ENCODE measurements at places on chromosomes 12 and 14.

DNA sequence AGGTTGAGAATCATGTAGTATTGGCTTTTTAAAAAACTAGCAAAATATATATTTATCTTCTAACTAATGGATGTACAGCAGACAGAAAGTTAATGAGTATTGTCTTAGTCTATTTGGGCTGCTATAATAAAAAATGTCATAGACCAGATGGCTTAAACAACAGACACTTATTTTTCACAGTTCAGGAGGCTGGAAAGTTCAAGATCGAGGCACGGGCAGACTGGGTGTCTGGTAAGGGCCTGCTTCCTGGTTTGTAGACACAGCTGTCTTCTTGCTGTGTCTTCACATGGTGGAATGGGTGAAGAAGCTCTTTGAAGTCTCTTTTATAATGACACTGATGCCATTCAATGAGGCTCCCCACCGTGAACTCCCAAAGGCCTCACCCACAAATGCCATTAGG, 70.1 kb upstream of the KRR1 start:
- no peaks in the 10 kb centered on the region for H3K27me3 ChIP-seq
- no peak overlapping the region for H3K27ac ChIP-seq
- H3K4me1 ChIP-seq: no peaks in the 10 kb centered on the region
- no peak for DNase-seq
- H3K4me3 ChIP-seq: no peak overlapping the region
- no peaks in the 10 kb centered on the region for H3K36me3 ChIP-seq

DNA sequence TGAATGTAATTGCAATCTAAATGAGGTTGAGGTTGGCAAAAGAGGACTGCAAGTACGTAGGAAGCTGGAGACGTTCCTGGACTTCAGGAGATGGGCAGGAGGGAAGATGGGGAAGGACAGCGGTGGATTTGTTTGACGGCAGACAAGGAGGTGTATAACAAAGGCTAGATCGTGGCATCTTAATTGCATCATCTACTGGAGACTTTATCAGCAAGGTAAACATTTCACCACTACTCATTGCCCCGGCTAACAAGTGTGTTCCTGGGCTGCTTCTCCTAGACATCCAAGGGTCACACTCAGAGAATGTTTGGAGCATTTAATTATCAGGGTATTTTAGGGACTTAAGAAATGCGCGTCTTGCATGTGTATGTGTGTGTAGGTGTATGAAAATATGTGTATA, 128.5 kb downstream of the KCNK10 start:
- H3K36me3 ChIP-seq: no peaks in the 10 kb centered on the region
- H3K4me3 ChIP-seq: no peak overlapping the region
- DNase-seq: no peak
- H3K27ac ChIP-seq: no peak overlapping the region

GRCh38 chr12:22858849-22859570, 234.0 kb downstream of the ETNK1 start:
- no peak for DNase-seq
- peaks cover 5% of the 10 kb centered on the region for H3K4me1 ChIP-seq
- no peaks in the 10 kb centered on the region for H3K36me3 ChIP-seq
- H3K27ac ChIP-seq: no peak overlapping the region
- no peaks in the 10 kb centered on the region for H3K27me3 ChIP-seq

GRCh38 chr14:73097421-73097820, 38.9 kb upstream of the PSEN1 start:
- H3K27me3 ChIP-seq: no peaks in the 10 kb centered on the region
- peaks cover 45% of the 10 kb centered on the region for H3K36me3 ChIP-seq
- H3K27ac ChIP-seq: no peak overlapping the region
- no peak overlapping the region for H3K4me3 ChIP-seq
- no peaks in the 10 kb centered on the region for H3K4me1 ChIP-seq
- no peak for DNase-seq

GRCh38 chr14:103259801-103260628, 74.0 kb upstream of the EIF5 start:
- H3K27ac ChIP-seq: peak overlapping the region; percentile 65
- no peaks in the 10 kb centered on the region for H3K4me1 ChIP-seq
- H3K36me3 ChIP-seq: no peaks in the 10 kb centered on the region
- no peak for DNase-seq
- no peaks in the 10 kb centered on the region for H3K27me3 ChIP-seq
- H3K4me3 ChIP-seq: peak overlapping the region; percentile 74

GRCh38 chr12:107493135-107493494, 192.5 kb upstream of the PWP1 start:
- H3K36me3 ChIP-seq: no peaks in the 10 kb centered on the region
- no peak overlapping the region for H3K4me3 ChIP-seq
- H3K27ac ChIP-seq: no peak overlapping the region
- no peak for DNase-seq
- no peaks in the 10 kb centered on the region for H3K4me1 ChIP-seq
- H3K27me3 ChIP-seq: no peaks in the 10 kb centered on the region

DNA sequence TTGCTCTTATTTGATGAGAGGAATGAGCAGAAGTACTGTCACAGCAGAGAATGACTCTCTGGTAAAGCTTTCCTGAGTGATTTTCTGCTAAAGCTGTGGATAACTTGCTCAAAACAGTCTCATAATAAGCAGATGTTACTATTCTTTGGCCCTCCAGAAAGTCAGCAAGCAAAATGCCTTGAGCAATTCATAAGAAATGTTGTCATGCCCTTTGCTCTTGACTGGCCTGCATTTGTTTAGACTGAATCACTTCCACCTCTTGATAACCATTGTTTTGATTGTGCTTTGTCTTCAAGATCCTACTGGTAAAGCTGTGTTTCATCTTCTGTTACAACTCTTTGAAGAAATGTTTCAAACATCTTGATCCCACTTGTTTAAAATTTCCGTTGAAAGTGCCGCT, 457.9 kb upstream of the FOXG1 start:
- no peaks in the 10 kb centered on the region for H3K27me3 ChIP-seq
- H3K27ac ChIP-seq: no peak overlapping the region
- H3K4me1 ChIP-seq: no peaks in the 10 kb centered on the region
- DNase-seq: no peak
- no peak overlapping the region for H3K4me3 ChIP-seq

- no peak for DNase-seq
- peaks cover 75% of the 10 kb centered on the region for H3K4me1 ChIP-seq
- H3K27ac ChIP-seq: no peak overlapping the region
- no peaks in the 10 kb centered on the region for H3K27me3 ChIP-seq
- peak overlapping the region; percentile 25 for H3K4me3 ChIP-seq
Observed at GRCh38 chr14:95143808-95144620, 13.3 kb downstream of the DICER1 start.

DNA sequence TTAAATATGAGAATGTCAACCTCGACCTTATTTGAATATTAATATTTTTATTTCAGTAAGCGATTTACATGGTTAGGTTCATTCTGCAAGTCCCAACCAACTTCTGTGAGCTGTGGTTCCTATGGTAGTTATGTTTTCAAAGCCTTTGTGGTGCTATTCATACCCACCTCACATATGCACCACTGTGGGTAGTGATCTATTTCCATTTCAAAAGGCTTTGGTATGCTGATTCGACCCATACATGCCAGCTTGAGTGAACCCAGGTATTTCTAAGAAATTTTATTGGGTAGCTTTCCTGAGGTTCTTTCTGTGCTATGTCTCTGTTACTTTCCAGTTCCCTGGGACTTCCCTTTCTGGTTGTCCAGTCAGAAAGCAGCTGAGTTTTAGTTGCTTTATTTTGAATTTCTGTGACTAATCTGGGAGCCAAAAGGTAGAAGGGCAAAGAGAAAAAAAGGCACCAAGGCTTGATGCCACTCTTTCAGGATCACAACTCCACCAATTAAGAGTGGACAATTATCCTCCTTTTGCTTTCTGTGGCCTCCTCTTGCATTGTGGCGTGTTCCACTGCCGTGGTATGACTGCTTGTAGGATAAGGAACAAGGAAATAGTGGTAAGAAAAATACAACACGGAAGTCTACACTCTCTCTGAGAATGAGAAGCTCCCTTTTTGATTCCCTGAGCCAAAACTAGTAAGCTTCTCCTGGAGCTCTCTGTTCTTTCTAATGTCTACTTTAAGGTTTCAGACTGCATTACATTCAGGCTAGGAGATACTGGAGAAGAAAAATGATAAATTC, 729.1 kb downstream of the NOVA1 start:
- no peaks in the 10 kb centered on the region for H3K36me3 ChIP-seq
- H3K27ac ChIP-seq: no peak overlapping the region
- H3K4me3 ChIP-seq: no peak overlapping the region
- DNase-seq: no peak
- H3K27me3 ChIP-seq: no peaks in the 10 kb centered on the region

DNA sequence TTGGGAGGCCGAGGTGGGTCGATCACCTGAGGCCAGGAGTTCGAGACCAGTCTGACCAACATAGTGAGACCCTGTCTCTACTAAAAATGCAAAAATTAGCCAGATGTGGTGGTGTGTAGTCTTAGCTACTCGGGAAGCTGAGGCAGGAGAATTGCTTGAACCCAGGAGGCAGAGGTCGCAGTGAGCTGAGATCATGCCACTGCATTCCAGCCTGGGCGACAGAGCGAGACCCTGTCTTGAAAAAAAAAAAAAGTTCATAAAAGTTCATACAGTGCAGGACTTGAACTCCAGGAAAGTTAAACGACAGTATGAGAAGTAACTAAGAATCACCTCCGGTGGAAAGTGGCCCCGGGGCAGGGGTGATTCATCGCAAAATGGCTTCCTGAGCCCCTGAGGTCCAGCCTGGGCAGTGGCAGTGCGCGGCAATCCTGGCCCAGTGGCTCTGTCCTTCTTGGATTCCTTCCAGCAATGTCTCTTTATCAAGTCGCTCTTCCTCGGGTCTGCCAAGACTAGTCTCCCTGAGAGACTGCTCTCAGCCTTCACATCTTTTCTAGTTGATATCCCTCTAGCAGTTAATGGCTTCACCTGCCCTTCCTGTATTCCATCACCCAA, 16.7 kb upstream of the MAP1LC3B2 start:
- H3K36me3 ChIP-seq: no peaks in the 10 kb centered on the region
- no peak overlapping the region for H3K27ac ChIP-seq
- H3K4me3 ChIP-seq: no peak overlapping the region
- no peaks in the 10 kb centered on the region for H3K27me3 ChIP-seq
- no peak for DNase-seq

GRCh38 chr14:53619691-53620231, 336.9 kb downstream of the BMP4 start:
- no peak overlapping the region for H3K4me3 ChIP-seq
- no peaks in the 10 kb centered on the region for H3K4me1 ChIP-seq
- H3K36me3 ChIP-seq: no peaks in the 10 kb centered on the region
- H3K27me3 ChIP-seq: no peaks in the 10 kb centered on the region
- H3K27ac ChIP-seq: no peak overlapping the region

DNA sequence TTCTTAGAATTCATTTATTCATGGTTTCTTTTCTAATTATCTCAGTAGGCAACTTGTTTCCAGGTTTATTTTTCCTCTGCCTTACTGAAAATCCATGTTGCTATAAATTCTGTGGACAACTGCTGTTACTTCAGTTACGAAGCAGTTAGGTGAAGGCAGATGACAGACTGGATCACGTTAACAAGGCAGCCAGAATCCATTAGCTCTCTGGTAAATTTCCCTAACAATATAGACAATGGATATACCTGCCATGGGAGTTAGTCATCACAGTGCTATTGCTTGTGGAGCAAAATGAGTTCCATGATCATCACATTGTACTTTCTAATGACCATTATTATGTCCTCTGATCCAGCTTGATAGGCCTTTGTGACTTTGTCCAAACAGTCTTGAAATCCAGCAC, 291.5 kb downstream of the NELL2 start:
- no peak for DNase-seq
- no peaks in the 10 kb centered on the region for H3K36me3 ChIP-seq
- no peak overlapping the region for H3K27ac ChIP-seq
- H3K4me1 ChIP-seq: no peaks in the 10 kb centered on the region

GRCh38 chr12:110995615-110996014, 75.2 kb upstream of the MYL2 start:
- H3K4me3 ChIP-seq: no peak overlapping the region
- no peaks in the 10 kb centered on the region for H3K27me3 ChIP-seq
- H3K4me1 ChIP-seq: no peaks in the 10 kb centered on the region
- no peak overlapping the region for H3K27ac ChIP-seq

DNA sequence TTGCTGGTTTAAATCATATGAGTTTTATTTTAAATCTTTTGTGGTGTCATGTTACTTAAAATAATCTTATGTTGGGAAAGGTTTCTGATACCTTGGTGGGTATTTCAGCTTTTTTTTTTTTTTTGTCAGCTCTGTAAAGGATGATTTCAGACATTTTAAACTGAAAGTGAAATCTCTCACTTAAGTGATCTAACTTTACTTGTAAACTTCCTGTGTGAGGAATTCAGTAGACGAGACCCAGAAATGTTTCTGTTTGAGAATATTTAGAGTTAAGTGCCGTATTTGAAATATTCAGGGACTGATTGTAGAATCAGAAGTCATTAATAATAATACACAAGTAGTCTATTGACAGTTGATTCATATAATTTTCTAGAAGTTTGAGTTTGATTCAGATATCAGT, 37.8 kb downstream of the PROX2 start:
- DNase-seq: no peak
- no peak overlapping the region for H3K27ac ChIP-seq
- no peaks in the 10 kb centered on the region for H3K4me1 ChIP-seq

- peaks cover 44% of the 10 kb centered on the region for H3K4me1 ChIP-seq
- H3K4me3 ChIP-seq: no peak overlapping the region
- H3K36me3 ChIP-seq: no peaks in the 10 kb centered on the region
- H3K27me3 ChIP-seq: no peaks in the 10 kb centered on the region
- DNase-seq: no peak
Observed at GRCh38 chr12:12403264-12404248, 46.7 kb downstream of the BORCS5 start.

DNA sequence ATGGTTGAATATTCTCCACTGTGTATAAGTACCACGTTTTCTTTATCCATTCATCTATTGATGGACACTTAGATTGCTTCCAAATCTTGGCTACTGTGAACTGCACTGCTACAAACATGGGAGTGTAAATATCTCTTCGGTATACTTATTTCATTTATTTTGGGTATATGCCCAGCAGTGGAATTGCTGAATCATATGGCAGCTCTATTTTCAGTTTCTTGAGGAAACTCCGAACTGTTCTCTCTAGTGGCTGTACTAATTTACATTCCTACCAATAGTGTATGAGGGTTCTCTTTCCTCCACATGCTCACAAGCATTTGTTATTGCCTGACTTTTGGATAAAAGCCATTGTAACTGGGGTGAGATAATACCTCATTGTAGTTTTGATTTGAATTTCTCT, 623.1 kb upstream of the LRFN5 start:
- H3K27me3 ChIP-seq: no peaks in the 10 kb centered on the region
- H3K27ac ChIP-seq: no peak overlapping the region
- H3K4me3 ChIP-seq: no peak overlapping the region

- no peaks in the 10 kb centered on the region for H3K36me3 ChIP-seq
- H3K4me3 ChIP-seq: no peak overlapping the region
- H3K4me1 ChIP-seq: peaks cover 9% of the 10 kb centered on the region
- no peak overlapping the region for H3K27ac ChIP-seq
Observed at GRCh38 chr12:71007020-71007419, 86.5 kb upstream of the PTPRR start.
